ENCODE measurements at places on chromosomes 5 and 9.

DNA sequence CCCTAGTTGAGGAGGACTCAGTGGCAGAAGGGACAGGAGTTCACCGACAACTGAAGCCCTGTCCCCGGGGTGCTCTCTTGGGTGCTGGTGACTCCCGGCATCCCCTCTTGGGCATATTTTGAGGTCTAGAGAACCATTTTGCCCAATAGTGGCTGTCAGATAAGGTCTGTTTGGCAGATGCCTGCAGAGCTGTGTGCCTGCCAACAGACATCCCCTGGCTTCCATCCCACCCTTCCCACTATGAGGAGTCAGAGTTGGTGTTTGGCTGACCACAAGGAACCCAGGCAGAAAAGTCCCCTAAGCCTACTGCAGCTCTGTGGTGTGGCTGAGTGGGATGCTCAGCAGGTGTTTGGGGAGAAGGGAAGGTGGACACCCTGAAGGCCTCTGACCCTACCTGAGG, 207.0 kb downstream of the AUH start:
- no peak for DNase-seq

- DNase-seq: no peak
These were observed 648.5 kb downstream of the RAB3C start for GRCh38 chr5:59231221-59231931.

DNA sequence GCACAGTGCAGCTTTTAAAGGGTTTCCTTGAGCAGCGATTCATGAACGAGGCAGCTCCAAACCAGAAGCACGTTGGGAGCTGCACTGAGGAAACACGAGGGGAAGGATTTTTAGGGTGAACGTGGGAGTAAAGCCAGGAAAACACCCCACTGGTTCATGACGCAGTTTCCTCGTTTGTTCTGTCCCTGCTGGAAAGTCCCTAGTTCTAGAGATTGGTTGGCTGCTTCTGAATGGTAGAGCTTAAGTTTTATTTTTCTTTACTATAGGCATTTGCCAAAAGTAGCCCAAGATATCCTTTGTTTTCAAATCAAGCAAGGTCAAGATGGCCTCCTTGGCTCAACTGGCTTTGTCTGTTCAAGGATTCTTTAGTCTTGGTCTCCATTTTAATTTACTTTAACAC, 116.5 kb upstream of the CACNA1B start:
- DNase-seq: no peak

- no peak for DNase-seq
These were observed 1357.5 kb upstream of the C9orf72 start for GRCh38 chr9:28930766-28931165.

DNA sequence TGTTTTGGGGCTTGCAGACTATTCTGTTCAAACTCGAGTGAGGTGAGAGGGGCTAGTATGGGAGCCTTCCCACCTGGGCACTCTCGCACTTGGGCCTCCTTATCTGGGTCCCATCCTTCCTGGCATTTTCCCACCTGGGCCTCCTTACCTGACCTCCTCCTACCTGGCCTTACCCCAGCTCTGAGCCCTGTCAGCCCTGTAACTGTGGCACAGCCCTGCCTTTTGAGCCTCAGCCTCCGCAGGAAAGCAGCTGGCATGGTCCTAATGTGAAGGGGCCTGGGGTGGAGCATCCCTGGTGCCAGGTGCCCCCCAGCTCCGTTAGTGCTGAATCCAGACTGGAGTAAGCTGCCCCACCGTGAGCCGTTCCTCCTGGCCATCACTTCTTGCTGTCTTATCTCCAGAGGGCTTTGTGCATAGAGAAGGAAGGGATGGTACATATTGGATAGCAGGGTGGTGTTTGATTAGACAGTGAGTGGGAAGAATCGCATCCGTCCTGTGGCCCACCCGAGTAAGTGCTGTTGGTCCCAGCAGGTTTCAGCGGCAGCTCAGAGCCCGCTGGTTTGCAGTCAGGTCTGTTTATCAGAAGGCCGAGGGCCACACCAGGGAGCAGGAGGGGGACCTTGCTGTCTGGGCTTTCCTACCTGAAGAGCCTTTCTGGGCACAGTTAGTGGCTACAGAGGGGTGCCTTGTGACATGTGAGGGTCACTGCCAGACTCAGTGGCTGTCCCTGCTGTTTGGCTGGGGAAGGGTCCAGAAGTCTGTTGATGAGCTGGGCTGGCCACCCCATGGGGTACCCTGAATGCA, 76.5 kb downstream of the WNK2 start:
- no peak for DNase-seq

DNA sequence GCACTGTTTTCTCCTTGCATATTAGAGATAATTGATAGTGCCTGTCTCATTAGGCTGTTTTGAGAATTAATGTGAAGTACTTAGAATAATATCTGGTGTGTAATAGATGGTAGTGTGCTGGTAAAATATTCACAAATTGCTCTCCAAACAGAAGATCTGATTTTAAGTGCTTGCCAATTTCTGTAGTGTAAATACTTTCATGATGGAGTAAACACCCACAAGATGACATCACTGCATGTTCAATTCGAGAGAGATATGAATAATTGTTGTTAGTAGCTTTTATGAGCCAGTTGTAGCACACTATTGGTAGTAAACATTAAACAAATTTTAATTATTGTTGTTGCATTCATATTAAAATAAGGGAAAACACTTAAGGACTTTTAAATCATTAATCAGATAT, 392.3 kb upstream of the RIOK2 start:
- DNase-seq: no peak

GRCh38 chr9:31916591-31917241, 467.7 kb upstream of the ACO1 start:
- DNase-seq: no peak

GRCh38 chr9:25603106-25603505, 75.1 kb downstream of the TUSC1 start:
- no peak for DNase-seq

GRCh38 chr9:90569511-90569910, 73.1 kb downstream of the DIRAS2 start:
- no peak for DNase-seq

GRCh38 chr5:69084195-69084594, 9.6 kb upstream of the SLC30A5 start:
- no peak for DNase-seq

DNA sequence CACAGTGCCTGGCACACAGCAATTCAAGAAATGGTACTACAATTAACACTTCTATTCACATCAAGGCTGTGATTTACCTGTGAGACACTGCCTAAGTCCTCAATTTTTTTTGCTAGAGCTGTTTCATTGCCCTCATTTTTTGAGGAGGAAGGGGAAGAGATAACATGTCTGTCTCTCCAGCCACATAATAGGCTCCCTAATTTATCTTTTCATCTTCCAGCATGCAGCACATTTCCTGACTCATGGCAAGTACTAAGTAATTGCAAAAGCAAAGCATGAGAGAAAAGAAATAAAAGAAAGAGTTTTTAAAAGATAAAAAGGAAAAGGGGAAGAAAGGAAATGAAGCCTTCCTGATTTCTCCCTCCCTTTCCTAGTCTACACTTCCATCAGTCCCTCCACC, 26.9 kb upstream of the RNF38 start:
- no peak for DNase-seq

DNA sequence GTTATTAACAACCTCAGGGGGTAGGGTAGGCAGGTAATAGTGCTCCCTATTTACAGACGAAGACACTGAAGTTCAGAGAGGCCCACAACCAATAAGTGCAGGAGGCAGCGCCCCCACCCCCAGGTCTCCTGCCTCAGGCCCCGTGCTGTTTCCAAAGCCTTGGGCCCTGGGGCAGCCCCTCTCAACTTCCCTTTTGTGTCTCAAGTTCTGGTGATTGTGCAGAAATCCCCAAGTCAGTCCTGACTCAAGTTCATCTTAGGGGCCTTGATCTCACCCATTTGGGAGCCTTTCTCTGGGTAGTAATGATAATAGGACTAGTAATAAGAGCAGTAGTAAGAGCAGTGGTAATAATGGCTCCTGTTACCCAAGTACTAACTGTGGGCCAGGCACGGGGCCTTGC, 35.5 kb upstream of the ASS1 start:
- no peak for DNase-seq

DNA sequence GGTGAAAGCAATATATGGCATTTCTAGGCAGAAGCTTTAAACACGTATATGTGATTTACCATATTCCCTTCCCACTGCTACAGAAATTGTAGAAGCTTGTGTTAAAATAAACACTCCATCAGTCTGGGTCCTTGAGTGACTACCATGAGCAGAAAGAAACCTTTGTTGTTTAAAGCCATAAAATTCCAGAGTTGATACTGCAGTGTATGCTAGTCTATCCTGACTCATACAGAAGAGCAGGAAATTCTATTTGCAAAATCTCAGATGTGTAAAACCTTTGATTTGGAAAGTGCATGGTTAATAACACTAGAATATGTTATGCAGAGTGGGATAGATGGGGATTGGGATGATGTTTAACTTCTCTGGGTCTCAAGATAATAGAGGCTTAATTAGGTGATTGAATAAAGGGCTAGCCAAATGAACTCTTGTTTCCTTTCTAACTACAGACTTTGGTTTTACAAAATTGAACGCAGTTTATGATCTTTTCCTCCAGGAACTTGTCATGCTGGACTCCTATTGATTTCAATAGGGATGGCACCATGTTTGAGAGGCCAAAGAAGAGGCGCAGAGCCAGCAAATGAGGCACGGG, 282.7 kb upstream of the VLDLR start:
- DNase-seq: no peak

Data from cortex of kidney (tissue), 1 donor.